SJCRH30 (cell line): ENCODE measurements at places on chromosomes 2 and 18. TPM values are rescaled to one million over a fixed set of nuclear protein-coding genes. Genes with fewer than 3 reads are reported as not detected.

GRCh38 chr2:12538138-12538694, 178.5 kb upstream of the TRIB2 start:
- DNase-seq = no peak

The MDH1B gene
- total RNA-seq = 0.73 and 1.3 TPM in 2 replicates

- DNase-seq = no peak
Measured at GRCh38 chr2:229446350-229446749, 175.3 kb upstream of the PID1 start.

The DYSF gene
- total RNA-seq = 13.9 and 15.2 TPM in 2 replicates

The TMEM163 gene
- total RNA-seq = 0.04 TPM in 1 of 2 replicates, not detected in the other

The TDRD15 gene
- 0.02 TPM in 1 of 2 replicates, not detected in the other for total RNA-seq

The MAP2 gene
- total RNA-seq = 59.3 and 63.3 TPM in 2 replicates

GRCh38 chr2:212733273-212733672, 194.7 kb upstream of the ERBB4 start:
- no peak for DNase-seq

DNA sequence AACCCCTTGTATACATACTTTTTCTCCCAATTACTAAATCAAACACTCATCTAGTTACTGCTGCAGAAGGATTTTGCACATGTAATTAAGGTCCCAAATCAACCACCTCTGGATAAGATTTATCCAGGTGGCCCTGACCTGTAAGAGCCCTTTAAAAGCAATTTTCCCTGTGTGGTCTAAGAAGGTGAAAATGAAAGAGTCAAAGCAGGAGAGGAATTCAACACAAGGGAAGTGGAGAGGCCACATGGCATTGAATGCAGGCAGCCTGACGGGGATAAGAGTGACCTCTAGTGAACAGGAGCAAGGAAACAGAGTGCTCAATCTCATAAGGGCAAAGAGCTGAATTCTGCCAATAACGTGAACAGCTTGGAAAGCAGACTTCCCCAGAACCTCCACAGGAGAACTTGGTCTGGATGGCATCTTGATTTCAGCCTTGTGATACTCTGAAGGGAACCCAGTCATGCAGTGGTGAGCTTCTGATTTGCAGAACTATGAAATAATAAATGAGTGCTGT, 27.2 kb downstream of the PPP3R1 start:
- no peak for DNase-seq

The ZNF521 gene
- 17.6 and 20.3 TPM in 2 replicates for total RNA-seq

The G6PC2 gene
- total RNA-seq = not detected in 2 replicates

GRCh38 chr18:12052866-12053265, 40.8 kb upstream of the ANKRD62 start:
- DNase-seq = peak; percentile 49

The DNAJC10 gene
- 55.9 and 58.0 TPM in 2 replicates for total RNA-seq

GRCh38 chr2:75982719-75983118, 272.0 kb upstream of the GCFC2 start:
- DNase-seq = no peak

DNA sequence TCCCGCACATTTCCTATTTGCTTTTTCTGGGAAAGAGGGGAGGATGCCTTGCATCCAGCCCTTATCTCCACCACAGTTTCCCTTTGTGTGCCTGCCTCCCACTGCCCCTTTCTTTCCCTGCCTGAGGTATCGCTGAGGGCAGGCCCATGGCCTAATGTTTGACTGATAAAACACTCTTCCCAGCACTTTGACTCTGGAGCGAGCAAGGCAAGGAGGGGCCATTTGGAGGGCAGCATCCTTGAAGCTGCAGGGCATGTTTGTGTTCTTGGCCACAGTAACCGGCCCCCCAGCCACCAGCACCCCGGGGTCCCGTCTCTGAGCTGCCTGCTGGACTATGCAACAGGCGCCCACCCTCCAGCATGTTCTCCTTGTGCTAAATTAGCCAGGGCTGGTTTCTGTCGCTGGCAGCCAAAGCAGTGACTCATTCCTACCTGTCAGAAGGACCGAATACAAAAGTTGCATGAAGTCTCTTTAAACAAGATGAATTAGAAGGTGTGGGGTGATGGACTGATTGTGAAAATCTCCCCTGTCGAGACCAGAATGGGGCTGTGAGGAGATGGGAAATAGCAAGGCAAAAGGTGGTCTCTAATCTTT, 50.7 kb downstream of the BCL2L11 start:
- DNase-seq = no peak

The ZNF804A gene
- 16.8 and 19.2 TPM in 2 replicates for total RNA-seq
